ENCODE measurements at places on chromosomes 2 and 18.

DNA sequence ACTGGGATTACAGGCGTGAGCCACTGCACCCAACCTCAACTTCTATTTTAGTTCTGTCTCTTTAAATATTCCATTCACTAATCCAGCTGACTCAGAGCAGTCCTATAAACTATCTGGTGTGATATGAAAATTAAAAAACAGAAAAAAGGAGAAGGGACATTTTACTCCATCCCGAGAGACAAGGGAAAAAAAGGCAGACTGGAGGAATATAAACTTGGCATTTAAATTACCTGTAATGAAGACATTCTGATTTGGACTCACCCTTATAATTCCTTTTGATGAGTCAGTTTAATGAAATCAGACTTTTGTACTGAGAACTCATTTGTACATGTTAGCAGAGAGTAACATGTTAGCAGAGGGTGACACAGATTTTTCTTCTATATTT lies 74.8 kb upstream of the RIOK3 start:
- no peak for DNase-seq

DNA sequence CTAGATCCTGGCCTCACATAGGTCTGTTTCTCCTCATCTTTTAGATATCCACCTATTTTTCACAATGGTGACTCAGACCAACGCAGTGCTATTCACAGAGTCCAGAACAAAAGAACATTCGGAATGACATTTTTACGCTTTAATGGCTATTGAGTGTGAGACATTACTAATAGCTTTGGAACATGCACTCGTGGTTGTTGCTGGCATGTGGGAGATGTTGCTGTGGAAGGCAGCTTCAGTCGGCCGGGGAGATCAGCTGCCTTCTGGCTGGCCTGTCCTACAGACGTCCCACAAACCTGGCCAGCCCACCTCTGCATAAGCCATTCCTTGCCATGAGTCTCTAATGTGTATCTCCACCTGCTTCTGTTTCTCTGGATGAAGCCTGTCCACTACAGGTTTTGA lies 3.4 kb downstream of the MBP start:
- no peak for DNase-seq

GRCh38 chr2:234161932-234162331 lies 111.4 kb downstream of the SPP2 start:
- no peak for DNase-seq

- no peak for DNase-seq
Measured at GRCh38 chr2:136205615-136206014, 87.7 kb upstream of the CXCR4 start.

GRCh38 chr2:72145289-72145657 lies 2.4 kb downstream of the CYP26B1 start:
- DNase-seq, result no peak

GRCh38 chr2:170324640-170325046 lies 146.7 kb downstream of the MYO3B start:
- DNase-seq, result peak; percentile 11

DNA sequence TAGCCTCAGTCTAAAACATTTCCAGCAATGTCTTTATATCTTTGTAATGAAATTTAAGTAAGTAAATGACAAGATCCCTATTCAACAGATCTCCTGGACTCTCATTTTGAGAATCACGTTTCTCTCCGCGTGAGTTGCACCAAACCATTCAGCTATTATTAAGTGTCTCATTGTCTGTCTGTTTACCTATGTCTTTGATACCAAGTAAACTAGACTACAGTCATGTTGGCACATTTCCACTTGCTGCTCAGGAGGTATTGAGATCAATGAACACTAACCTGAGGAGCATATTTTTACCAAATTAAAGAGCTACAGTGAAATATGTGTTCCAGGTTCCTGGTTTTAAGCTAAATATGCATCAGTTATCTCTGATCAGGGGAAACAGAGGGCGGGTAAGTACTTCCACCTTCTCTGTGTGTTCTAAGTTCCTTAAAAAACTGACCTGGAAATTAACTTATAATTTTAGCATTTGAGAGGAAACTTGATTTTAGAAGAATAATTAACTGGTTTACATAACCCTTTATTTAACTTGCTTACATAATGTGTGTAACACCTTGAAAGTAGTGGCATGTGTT lies 125.8 kb downstream of the OSBPL6 start:
- no peak for DNase-seq

- no peak for DNase-seq
Measured at GRCh38 chr2:181770150-181770549, 89.8 kb upstream of the NEUROD1 start.

DNA sequence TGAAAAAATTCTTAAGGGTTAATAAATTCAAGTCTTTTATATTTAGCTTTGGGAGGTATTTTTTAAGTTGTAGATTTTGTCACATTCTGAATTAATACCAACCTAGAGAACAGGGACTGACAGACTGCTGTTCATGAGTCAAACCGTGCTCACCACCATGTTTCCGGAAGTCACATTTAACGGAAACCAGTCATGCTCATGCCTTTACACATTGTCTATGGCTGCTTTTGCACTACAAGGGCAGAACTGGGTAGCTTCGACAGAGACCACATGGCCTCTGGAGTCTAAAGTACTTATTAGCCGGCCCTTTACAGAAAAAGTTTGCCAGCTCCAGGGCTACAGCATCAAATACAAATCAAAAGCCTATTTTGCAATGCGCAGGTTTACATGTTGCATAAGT lies 33.3 kb downstream of the LONRF2 start:
- no peak for DNase-seq

- peak; percentile 88 for DNase-seq
Measured at GRCh38 chr2:234032279-234032856, 18.1 kb upstream of the SPP2 start.

DNA sequence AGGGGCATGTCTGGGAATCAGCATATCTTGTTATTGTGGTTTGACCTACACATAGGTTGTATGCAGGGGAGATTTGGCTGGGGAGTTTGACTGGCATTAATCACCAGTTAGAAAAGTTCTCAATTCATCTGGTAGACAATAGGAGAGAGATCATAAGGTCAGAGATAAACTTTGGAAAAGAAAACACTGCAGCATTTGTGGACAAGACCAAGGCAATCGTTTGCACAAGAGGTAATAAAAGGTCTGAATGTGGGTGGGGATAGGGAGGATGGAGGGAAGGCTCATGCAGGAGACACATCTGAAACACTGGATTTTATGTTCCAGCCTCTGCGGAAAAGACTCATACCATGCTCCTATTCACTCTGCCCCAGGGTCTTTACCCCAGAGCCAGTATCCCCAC lies 136.9 kb downstream of the MAIP1 start:
- DNase-seq, result no peak

DNA sequence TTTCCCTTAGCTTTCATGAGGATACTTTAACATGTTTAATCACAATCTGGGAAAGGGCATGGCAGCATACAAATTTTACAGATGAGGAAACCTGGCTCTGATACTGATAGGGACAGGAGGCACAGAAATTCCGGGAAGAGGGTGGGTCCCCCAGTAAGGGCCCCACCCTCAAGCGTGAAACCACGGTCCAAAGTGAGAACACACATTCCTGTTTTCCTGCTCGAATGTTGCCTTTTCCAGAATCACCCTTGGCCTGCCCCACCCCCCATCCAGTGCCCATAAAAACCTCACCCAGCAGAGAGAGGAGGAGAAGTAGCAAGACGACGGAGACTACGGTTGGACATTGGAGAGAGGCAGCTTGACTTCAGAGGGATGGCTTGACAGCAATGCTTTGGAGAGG lies 98.2 kb downstream of the HIBCH start:
- no peak for DNase-seq

GRCh38 chr2:229409751-229410181 lies 138.7 kb upstream of the PID1 start:
- no peak for DNase-seq
